ENCODE measurements at places on chromosomes 6 and 20.

DNA sequence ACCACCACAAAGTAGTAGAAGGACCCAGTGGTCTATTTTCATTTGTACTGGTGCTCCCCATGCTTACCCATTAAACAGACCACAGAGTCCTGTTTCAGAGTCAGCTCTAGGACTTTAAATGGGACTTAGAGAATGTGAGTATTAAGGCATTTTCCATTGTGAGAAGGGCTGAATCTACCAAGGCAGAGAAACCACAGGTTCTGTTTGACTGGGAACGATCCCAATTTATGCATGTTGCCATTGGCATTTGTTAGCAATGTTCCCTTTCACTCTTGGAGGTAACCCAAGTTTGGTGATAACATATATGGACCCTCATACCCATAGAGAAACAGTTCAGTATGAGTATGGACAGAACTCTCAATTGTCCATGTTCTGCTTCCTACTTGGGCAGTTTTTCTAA lies 672.8 kb downstream of the KIF16B start:
- DNase-seq, result no peak

DNA sequence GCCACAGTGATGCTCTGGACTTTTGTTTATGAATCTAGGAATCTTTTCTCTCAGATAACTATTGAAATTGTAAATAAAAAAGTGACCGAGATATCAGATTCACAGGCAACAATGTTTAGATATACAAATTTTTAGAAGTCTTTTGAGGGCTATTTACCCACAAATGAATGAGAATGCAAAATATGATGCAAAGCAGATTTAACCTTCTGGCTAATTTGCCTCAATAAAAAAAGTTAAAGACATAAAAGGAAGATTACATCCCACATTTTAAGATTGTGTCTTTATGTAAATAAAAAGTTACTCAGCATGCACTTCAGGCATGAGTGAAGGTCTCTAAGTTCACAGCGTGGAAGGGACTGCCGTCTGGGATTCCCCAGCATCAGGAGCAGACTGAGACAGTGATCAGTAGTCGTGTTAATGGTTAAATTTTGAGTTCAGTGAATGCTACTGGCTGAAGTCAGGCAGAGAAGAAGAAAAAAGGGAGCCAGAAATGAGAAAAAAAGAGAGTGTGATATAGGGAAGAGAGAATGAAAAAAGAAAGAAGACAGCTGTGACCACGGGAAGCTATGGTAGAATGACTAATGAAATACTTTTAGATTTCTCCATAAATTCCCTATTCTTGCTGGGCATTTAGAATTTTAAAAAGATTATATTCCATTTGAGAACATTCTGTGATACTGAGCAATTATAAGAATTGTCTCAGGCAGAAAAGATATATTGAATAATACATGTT lies 93.6 kb downstream of the MYB start:
- DNase-seq, result no peak

GRCh38 chr6:132592855-132593254 lies 3.3 kb upstream of the TAAR5 start:
- no peak for DNase-seq

- DNase-seq, result no peak
These were observed 12.2 kb upstream of the C6orf132 start for GRCh38 chr6:42154461-42155209.

- no peak for DNase-seq
These were observed 169.0 kb downstream of the BACH2 start for GRCh38 chr6:90127595-90127994.

DNA sequence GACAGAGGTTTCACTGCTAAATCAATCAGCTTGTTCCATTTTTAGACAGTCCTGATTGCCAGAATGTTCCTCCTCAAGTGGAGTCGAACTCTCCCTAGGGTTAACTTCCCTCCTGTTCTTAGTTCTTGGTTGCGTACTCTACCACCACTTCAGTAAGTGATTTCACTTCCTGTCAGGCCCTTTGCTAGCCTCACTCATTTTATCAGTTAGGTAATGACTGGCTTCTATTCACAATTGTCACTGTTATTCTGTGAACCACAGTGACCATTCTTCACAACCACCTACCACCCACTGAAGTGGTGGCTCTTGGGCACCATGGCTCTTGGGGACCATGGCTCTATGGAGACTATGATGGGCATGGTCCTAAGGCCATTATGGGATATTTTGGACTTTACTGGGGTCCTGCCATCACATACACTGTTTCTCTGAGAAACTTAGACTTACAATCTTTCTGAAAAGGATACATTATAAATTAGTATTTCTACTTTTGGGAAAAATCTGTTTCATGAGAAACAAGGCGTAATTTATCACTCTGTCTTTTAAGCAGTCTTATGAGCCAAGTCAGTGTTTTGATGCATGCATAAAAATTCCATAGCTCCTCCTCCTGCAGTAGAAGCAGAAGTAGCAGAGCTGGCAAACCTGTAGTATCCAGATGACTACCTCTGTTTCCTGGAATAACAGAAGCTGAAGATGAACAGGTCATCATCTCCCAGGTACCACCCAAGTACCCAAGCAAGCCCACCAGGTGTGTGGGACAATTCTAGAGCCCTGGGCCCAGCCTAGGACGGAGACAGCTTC lies 66.3 kb downstream of the ATXN1 start:
- no peak for DNase-seq

DNA sequence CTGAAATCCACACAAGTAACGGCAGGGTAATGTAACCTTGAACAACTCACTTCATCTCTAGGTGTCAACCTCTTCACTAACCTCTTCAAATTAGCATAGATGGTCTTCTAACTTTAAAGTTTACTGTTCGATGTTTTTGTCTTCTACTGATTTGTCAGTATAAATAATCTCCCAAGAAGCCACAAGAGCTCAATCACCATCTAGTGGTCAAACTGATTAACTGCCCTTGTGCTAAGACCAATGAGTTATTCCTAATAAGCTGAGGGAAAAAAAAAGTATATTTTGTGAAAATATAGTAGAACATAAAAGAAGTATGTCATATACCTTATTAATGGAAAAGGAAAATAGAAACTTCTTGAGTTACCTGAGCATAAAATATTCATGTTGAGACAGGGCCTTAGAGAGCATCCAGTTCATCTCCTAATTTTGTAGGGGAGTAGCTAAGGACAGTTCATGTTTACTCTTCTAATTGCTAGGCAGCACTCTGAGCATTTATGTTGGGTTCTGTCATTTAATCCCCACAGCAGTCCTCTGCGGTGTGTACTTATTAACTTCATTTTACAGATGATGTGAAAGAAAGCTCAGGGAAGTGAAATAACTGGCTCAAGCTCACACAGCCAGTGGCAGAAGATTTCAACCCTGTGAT lies 317.1 kb downstream of the ESR1 start:
- peak; percentile 9 for DNase-seq

DNA sequence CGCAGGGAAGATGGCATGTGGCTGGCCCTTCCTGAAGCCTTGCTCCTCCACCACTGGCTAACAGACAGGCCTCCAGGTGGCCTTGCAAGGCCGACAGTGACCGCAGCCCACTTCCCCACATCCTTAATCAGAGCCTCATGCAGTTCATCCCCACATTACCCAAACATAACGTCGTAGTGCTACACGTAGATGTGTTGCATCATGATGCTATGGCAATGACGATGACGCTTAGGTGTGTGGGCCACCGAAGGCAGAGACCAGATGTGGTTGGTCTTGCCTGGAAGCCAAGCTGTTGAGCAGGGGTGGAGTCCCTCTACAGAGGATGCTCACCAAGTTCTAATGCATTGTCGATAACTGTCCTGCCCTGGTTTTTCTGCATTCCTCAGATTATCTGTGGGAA lies 5.6 kb downstream of the CD93 start:
- DNase-seq, result no peak

DNA sequence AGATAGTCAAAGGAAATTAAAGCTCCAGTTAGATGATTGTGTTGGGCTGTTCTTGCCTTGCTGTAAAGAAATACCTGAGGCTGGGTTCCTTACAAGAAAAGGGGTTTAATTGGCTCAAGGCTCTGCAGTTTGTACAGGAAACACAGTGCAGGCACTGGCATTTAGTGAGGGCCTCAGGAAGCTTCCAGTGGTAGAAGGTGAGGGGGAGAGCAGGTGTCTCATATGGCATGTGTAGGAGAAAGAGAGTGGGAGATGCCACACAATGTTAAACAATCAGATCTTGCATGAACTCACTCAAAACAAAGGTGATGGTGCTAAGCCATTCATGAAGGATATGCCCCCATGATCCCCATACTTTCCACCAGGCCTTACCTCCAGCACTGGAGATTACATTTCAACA lies 493.5 kb upstream of the IMPG1 start:
- no peak for DNase-seq

- no peak for DNase-seq
These were observed 176.6 kb upstream of the PTPRK start for GRCh38 chr6:128696691-128697689.

DNA sequence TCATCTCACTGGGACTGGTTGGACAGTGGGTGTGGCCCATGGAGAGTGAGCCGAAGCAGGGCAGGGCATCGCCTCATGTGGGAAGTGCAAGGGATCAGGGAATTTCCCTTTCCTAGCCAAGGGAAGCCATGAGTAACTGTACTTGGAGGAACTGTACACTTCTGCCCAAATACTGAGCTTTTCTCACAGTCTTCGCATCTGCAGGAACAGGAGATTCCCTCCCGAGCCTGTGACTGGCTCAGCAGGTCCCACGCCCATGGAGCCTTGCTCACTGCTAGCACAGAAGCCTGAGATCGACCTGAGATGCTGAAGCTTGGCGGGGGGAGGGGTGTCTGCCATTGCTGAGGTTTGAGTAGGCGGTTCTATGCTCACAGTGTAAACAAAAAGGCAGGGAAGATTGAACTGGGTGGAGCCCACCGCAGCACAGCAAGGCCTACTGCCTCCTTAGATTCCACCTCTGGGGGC lies 10.4 kb upstream of the CALHM5 start:
- DNase-seq, result no peak

DNA sequence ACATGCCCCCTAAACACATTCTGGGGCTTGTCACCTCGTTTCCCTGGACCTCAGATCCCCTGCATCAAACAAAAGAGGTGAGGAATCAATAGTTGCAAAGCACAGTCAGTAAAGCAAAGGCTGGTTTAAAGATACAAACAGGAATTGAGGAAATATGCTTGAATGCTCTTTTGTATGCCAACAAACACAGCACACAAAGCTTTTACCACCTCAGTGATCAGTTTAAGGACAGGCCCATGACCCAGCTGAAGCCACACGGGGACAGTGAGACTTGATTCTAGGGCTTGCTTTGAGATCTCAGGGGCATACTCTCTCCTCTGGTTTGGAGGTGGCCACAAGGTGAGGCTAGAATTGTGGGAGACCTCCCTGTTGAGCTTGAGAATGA lies 182.9 kb upstream of the CST7 start:
- no peak for DNase-seq

GRCh38 chr20:46253391-46253790 lies 54.9 kb downstream of the CDH22 start:
- DNase-seq, result no peak

DNA sequence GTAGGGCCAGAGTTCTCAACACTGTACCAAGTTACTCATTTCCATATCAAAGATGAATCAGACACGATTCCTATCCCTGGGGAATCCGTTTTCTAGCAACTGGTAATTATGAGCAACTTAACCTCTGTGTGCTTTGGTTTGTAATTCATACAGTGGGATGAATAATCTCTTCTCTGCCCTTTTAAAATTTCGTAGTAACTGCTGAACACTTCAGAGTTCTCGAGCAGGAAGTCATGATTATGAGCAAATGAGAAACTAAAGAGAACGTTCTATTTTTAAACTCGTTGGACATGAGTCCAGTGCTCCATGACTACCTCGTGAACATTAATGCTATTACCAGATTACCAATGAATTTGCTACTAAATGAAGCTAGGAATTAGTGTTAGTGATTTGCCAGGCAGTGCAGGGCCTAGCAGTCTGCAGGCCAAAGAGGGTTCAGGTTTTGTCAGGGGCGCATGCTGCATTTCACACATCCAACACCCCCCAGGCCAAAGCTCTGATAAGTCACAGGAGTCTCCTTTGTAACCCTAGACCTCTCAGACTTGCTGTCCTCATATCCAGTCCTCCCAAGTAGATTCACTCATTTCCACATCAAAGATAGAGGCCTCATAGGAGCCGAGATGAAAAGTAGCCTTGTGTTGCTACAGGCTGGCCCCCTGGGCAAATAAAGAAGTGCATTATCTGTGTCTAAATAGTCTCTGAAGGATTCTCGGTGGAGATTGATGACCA lies 45.8 kb upstream of the VSTM2L start:
- peak; percentile 13 for DNase-seq

DNA sequence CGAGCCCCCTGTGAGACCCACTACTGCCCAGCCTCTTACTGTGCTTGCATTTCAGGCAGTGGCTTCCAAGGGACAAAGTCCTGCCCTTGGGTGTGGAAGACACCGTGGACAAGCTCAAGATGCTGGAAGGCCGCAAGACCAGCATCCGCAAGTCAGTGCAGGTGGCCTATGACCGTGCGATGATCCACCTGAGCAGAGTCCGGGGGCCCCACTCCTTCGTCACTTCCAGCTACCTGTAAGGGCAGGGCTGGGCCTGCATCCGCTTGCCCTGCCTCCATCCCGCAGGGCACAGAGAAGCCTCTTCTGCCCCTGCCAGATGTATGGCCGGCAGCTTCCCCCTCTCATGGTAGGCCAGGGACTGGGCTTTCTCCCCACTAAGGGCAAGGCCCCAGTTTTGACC lies 33.8 kb downstream of the BRPF3 start:
- no peak for DNase-seq

DNA sequence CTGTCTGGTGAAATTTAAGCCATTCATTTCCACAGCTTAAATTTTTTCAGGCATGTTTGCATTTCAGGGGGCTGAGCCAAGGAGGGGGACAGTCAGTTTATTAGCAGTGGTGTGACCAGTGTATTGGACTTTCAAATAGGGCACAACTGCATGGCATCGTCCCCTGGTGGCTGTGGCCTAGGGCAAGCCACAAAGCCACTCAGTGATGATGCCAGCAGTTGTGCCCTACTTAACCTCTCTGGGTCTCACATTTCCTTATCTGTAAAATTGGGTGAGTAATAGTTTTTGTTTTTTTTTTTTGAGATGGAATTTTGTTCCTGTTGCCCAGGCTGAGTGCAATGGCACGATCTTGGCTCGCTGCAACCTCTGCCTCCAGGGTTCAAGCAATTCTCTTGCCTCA lies 48.0 kb downstream of the CDC5L start:
- no peak for DNase-seq

DNA sequence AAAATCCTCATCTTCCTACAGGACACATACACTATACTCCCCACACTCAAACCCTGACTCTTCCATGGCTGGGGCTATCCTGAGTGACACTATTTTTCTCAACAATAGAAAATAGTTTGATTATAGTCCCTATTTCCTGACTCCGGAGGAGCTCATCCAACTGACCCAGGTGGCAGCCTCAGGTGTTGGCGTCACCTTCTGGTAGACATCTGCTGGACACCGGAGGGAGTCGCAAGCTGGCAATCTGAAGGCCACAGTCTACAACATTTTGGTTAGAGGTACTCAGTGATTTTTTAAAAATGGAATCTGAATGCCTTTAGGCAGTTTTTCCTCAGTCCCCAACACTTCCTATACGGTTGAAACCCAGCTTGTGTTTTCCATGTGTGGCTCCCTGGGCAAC lies 32.2 kb upstream of the OCSTAMP start:
- DNase-seq, result no peak

Data from NCI-H1436 (cell line).